ENCODE measurements at places on chromosomes 12 and 14.

- no peak for DNase-seq
These were observed 27.1 kb upstream of the TMTC2 start for GRCh38 chr12:82659343-82660207.

GRCh38 chr14:54481695-54482094, 7.1 kb downstream of the GMFB start:
- no peak for DNase-seq

DNA sequence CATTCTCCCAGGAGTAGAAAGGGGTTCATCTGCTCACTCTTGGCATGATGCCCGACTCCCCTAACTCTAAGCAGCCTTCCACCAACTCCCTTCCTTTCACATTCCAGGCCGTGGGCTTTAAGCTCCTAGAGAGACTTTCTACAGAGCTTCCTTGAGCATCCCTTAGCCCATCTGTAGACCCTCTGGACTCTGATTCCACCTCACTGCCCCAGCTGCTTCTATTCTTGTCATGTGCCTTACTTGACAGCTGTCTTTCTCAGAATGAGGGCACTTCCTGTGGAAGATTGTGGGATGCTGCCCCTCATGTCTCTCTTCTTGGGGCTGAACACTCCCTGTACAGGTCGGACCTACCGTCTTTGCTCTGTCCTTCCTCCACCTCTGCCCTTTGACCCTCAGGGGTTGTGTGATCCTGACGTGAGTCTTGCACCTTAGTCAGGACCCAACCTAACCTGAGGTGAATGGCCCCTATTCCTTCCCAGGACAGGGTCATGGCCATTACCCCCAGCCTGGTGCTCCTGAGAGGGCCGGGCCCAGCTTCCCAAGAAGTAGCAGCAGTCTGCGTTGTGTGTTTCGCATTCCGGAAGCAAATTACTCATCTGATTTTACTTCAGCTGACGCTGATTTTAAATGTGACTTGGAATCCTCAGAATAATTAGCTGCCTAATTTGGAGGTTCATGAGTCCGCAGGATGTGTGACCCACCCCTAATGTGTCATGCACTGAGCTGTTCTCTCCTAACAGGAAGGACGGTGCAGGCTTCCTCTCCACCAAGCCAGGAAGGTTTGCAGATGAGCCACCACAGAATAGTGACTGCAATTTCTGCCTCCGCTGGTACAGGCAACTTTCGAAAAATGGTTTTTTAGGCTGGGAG, 2.7 kb upstream of the GALNT6 start:
- peak; percentile 93 for DNase-seq

- DNase-seq, result no peak
These were observed 234.8 kb downstream of the DUSP6 start for GRCh38 chr12:89117448-89118034.

DNA sequence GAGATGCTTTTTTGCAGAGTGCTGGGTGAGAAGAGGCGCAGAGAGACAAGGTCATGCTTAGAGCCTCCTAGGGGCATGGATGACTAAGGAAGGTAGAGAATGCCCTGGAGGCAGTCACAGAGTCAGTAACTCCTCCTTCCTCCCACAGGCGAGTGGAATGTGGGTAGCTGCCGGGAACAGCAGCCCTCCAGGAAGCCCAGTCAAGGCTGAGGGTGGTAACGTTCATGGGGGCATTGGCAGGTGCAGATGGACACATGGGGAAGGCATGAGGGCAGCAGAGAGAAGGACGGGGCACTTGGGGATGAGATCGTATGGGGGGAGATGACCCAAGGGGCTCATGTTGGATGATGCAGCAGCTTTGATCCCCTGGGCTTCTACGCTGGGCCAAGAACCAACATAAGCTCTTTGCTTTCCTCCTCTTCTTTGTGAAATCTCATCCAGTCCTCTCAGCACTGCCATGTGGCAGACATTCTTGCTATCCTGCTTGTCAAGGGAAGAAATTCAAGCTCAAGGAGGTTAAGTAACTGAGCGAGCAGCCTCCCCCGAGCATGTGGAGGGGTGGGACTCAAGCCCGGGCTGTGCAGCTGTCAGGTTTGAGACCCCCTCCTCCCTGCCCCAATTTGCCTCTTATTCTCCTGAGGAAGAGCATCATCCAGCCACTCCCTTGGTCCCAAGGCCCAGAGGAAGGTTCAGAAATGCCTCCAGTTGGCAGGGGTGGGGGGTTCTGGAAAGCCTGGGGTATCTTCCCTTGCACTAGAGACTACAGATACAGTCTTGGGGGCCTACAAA, 187.9 kb downstream of the PIWIL1 start:
- no peak for DNase-seq

GRCh38 chr12:56230432-56231183, 757 bp downstream of the SLC39A5 start:
- no peak for DNase-seq

DNA sequence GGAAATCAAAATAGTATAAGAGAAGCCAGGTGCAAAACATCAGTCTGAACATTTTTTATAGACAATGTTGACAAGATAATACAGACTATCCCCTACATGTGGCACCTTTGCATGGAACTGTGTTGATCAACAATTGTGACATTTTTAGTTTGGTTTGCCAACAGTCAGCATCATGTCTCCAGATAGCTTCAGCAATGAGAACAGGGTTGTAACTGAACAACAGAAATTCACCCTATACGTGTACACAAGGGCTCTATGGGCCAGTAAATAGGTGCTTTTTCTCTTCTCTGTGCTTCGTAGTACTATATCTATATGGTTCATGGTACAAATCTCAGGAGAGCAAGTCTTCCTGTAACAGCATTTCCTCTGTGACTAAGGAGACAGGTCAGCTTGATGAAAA, 310.4 kb downstream of the ATXN7L3B start:
- no peak for DNase-seq

DNA sequence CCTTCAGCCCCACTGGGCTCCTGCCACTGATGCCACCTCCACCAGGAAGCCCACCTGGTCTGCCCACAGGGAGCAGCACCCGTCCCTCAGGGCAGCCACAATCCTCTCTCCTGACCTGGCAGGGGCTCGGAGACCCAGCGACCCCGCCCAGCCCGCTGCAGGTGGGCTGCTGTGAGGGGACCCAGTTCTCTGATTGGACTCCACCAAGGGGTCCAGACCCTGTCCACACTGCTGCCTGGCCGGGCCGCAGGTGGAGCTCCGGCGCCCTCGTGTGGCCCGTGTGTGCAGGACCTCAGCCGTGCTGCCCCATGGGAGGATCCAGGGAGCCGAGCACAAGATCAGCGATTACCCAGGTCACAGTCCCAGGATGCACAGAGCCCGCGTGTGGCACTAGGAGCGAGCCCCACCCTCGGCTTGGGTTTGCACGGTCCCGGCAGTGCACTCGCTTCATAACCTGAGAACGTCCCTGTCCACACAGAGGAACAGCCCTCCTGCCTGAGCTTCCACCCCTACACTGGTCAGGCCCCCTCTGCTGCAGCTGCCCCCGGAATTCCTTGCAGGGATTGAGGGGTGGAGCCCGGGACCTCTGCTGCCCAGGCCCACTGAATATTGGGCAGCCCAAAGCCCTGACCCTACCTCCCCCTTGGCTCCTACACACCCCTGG, 35.4 kb upstream of the TMEM179 start:
- peak; percentile 38 for DNase-seq

DNA sequence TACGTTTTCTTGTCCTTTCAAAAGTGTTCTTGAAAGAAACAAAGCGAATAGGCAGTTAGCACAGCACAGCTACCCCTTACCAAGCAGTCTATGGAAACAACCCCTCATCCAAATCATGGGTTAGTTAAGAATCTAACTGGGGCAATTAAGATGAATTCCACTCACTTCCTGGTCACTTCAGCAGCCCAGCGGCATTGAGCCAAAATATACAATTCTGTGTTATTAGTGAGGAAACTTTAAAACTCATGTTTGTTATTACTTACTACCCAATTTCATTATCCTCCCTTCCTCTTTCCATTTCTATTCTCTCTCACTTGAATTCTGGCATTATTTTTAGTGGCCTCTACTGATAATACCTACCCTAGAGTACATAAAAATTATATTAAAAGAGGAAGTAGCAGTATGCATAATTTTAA, 121.4 kb downstream of the PPHLN1 start:
- no peak for DNase-seq

DNA sequence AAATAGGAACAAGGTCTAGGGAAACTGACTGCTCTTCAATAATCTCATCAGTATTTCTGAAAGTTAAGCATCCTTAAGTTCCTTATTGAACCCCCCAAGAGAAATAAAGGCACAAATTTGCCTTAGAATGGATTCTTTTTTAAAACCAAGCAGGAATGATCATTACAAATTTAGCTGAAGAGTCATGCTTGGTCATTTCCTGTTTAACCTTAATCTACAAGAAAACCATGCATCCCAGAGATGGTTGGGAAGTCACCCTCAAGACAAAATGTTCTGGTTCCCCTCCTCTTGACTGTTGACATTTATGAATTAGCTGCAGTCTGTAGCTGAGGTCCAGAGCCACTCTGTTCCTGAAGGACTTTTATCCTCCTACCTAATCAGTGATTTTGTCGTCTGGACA, 291.8 kb upstream of the G2E3 start:
- peak; percentile 73 for DNase-seq

DNA sequence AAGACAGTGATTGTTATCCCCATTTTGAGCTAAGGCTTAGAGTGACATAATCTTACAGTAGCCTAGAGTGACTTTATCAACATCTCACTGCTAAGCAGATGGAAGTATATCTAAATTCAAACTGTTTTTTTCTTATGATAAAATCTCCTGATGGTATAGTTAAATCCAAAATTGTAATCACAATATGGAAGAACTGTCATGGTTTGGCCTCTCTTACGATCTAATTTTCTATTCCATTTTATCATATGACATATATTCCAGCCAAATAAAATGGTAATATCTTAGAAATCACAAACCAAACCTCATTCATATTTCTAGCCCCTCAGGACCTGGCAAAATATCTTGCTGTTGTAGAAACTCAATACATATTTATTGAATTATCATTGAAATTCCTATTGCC, 864.7 kb downstream of the SLC6A15 start:
- no peak for DNase-seq

DNA sequence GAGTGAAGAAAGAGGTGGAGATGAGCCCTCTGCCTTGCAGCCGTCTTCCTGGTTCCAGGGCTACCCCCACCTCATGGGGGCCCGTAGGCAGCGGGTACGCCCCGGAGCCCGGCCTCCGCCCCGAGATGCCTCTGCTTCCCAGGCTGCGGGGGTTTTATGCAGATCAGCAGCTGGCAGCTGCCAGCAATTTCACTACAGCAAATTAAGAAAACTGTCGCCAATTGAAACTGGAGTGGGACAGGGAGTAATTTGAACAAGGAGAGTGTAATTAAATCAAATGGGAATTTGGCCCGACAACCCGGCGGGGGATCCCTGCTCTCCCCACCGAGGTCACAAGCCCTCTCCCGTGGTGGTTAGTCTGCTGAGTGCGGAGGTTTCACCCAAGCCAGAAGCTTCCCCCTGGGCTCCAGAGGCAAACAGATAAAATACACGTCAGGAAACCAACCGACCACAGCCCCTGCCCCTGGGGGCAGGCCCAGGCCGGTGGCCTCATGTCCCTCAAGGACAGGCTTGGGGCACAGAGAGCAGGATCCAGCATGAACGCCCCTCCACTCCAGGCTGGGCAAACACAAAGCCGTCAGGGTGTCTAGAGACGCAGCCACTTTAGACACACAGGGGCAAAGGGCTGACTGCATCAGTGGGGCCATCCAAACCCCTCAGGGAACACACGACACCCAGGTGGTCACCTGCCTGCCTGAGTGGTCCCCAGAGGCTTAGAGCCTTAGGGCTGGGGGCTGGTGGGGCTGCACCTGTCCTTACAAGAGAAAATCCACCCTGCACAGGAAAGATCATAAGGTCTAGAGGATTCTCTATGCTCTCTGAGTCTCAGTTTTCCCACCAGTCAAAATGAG, 53.8 kb downstream of the TESC start:
- DNase-seq, result no peak

GRCh38 chr14:96084796-96085195, 45.6 kb downstream of the C14orf132 start:
- no peak for DNase-seq

DNA sequence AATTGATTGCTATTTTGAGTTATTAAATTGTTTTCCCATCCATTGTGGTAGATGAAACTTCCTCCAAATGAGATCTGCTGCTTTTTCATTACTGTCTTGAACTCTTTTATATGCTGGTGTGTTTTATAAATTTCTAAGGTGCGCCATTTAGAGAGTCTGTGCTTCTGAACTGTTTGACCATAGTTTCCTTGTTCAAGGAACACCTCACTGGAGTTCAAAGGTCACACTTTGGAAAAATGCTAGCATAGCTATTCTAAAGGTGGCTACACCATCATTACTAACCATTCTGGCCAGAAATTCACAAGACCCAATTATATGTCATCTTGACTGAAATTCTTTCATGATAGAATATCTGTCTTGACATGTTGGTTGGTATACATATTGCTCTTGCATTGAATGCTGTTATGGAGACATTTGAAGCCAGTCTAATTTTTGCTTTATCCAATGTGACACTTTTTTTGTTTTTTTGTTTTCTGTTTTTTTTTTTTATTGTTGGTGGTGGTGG, 269.5 kb downstream of the PAWR start:
- DNase-seq, result no peak

Data from fibroblast of mammary gland (primary cell).